ENCODE measurements at places on chromosomes 5 and 9. TPM values are rescaled to one million over a fixed set of nuclear protein-coding genes. Genes with fewer than 3 reads are reported as not detected.

Gene RMRP
- total RNA-seq, result 68,660 TPM

Gene SHISAL2B
- not detected for total RNA-seq

Gene ISOC1
- total RNA-seq, result 10.1 TPM

Gene PLAC8L1
- total RNA-seq, result not detected

Gene GRIN3A
- total RNA-seq, result not detected

Gene ECM2
- 38.5 TPM for total RNA-seq

Gene SPATA24
- 7.2 TPM for total RNA-seq

Gene PCDH12
- 0.24 TPM for total RNA-seq

Gene TLE1
- total RNA-seq, result 28.7 TPM

Gene S1PR3
- total RNA-seq, result 26.3 TPM

Gene TAF11L3
- not detected for total RNA-seq

Gene GDA
- not detected for total RNA-seq

Gene HAVCR1
- not detected for total RNA-seq

Gene PCDHA3
- total RNA-seq, result 0.32 TPM

Gene FGF18
- 0.12 TPM for total RNA-seq

Gene GPR151
- not detected for total RNA-seq

Gene FOXD4
- total RNA-seq, result 0.16 TPM

Gene MED27
- 19.0 TPM for total RNA-seq

Gene PCDHA1
- under 0.01 TPM for total RNA-seq

Gene SLC2A6
- total RNA-seq, result 41.3 TPM

Gene OR5C1
- not detected for total RNA-seq

Gene CDC42SE2
- total RNA-seq, result 23.9 TPM

Gene DOCK8
- total RNA-seq, result 0.12 TPM

Gene TAF11L10
- not detected for total RNA-seq

Gene ARHGEF39
- total RNA-seq, result 0.12 TPM

Gene SLC36A1
- total RNA-seq, result 19.1 TPM

Gene RGS3
- 252 TPM for total RNA-seq

Gene FGF1
- 11.5 TPM for total RNA-seq

Gene RNF44
- total RNA-seq, result 2.8 TPM

Gene ZNG1A
- 15.1 TPM for total RNA-seq

Gene PIP5KL1
- 2.9 TPM for total RNA-seq

Gene LAMC3
- 1.8 TPM for total RNA-seq

Gene FOXD4L5
- 0.16 TPM for total RNA-seq

Gene OXCT1
- 20.4 TPM for total RNA-seq

Gene C5orf34
- 1.8 TPM for total RNA-seq

Gene C9orf50
- 0.61 TPM for total RNA-seq

Gene FABP6
- not detected for total RNA-seq

Gene MCC
- total RNA-seq, result 63.6 TPM

Gene CNTLN
- 14.5 TPM for total RNA-seq
